ENCODE measurements at places on chromosomes 6 and 20.

DNA sequence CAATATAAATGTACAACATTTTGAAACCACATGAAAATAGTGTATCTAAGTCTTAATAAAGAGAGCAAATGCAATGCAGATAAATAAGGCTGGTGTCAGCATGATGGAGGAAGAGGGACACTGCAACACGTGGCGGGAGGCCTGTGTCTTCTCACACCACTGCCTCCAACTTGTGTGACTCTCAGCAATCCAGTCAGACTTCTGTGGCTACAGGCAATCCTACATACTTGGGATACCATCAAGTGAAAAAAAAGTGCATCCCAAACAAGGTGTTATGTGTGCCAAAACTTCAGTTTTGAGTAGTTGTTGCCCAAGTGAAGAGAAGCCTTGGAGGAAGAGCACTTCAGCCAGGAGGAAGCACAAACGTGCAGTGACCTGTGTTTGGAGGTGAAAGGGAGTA is 68.6 kb downstream of the PKIB start:
- DNase-seq: no peak

- DNase-seq: no peak
These were observed 22.4 kb downstream of the SASH1 start for GRCh38 chr6:148365041-148365440.

- no peak for DNase-seq
These were observed 66.4 kb upstream of the PDE10A start for GRCh38 chr6:165729307-165729936.

- DNase-seq: no peak
These were observed 62.1 kb downstream of the FOXO3 start for GRCh38 chr6:108622641-108623298.

GRCh38 chr6:124772733-124773319 is 189.4 kb upstream of the RNF217 start:
- no peak for DNase-seq

DNA sequence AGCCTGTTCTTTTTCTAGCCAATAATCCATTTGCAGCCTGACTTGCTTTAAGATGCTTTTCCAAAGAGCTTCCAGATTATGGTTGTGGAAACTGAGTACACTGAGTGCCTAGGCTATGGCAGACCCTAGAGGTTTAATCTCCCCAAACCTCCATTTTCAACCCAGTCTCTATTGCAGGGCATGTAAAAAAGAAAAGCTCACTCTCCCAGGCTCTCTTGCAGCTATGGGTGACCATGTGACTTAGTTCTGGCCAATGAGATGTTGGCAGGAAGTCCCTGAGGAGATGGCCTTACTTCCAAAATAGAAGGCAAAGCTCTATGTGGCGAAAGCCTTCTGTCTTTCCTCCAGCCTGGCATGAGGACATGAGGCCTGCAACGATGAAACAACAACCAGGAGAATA is 3.8 kb downstream of the PDRG1 start:
- DNase-seq: no peak

GRCh38 chr6:121571455-121571854 is 136.0 kb downstream of the GJA1 start:
- no peak for DNase-seq

- no peak for DNase-seq
These were observed 775.2 kb downstream of the C6orf118 start for GRCh38 chr6:164534070-164534766.

DNA sequence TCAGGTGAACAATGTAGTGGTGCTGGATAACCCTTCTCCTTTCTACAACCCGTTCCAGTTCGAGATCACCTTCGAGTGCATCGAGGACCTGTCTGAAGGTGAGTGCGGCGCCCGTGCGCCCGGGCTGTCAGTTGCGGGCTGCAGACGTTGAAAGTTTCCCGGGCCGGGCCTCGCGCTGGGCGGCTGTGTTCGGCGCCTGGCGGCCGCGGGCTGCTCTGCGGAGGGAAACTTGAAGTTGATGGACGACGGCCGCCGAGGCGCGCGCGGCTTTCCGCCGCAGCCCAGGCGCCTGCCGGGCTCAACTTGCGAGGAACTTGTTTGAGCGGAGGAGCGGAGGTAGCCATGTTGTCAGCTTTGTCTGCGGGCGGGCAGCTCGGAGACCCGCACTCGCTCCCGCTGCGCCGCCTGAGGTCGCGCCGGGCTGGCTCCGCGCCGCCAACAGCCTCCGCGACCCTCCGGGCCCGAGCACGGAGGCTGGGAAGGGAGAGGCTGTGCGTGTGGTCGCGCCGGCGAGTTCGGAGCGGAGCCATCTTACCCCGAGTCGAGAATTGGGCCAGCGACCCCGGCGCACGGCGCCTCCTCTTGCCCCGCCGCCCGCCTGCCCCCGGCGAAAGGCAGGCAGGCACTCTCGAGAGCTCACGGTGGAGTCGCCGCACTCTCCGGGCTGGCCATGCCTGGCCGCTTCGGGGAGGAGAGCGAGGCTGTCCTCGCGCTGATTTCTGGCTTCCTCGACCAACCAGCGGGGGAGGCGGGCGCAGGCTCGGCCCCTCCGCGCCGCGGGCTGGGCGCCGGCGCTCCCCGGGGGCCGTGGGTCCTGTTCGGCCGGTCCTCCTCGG is 691 bp downstream of the ASF1A start:
- DNase-seq: peak; percentile 67

- DNase-seq: no peak
These were observed 20.2 kb upstream of the DLGAP4 start for GRCh38 chr20:36285746-36286447.

DNA sequence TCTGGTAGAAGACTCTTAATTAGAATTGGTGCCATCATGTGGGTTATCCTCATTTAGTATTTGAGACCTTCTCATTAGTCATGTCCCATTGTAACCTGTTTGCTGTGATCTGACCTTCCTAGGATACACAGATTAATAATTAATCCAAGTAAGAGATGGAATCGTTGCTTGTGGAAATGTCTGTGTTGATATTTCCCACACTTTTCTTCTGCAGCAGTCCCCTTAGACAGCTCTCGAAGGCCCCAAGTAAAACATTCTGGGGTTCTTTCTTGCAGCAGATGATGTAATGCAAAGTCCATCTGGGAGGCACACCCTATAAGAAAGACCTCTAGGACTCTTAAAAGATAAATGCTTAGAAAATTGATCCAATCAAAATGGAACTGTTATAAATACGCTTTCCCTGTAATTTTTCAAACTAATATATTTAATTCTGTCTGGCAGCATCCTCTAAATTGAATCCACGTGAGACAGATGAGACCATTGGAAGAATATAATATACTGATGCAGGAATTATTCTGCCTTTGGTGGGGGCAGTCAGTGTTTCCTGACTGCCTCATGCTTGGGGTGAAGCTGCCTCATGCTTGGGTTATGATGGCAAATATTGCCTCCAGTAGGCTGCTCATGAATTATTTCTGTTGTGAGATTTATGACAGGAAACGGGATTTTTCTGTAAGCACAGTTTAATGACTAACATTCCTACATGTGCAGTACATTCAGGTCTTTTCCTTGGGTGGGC is 54.5 kb upstream of the ARMC2 start:
- no peak for DNase-seq

DNA sequence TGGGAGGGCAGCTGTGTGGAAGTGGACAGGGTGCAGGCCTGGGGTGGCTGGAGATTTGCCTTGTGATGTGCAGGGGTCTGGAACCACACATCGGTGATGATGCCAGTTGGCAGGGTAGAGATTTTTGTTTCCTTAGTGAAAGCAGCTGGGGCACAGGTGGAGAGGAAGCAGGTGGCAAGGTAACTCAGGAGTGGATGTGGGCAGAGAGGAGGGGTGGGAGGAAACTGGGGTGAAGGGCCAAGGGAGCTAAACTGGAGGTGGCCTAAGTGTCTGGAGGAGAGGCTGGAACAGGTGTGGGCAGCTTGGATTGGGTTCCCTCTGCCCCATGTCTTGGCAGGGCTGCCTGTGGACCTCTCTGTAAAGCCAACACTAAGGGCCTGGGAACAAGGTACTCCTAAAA is 4.7 kb upstream of the SCUBE3 start:
- no peak for DNase-seq

GRCh38 chr6:28401172-28401571 is 1.6 kb upstream of the ZSCAN12 start:
- DNase-seq: no peak

DNA sequence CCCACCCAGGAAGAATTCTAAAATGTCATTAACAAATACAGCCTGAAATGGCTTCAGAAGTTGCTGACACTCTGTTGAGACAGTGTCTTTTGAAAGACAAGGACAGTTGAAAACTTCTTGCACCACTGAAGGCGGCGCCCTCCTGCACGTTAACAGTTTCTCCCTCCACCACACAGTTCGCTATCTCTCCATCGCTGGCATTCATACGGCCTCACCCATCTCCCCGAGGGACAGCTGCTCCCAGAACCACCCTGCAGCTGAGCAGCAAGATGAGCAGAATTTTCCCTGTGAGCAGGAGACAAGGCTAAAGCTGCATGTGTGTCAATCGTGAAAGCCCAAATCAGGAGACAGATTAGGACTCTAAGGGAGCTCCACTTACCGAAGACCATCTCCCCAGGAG is 113.3 kb downstream of the LY86 start:
- DNase-seq: no peak

Measured in renal cortex interstitium (tissue), 15 donors.